ENCODE measurements at places on chromosomes 7 and 10.

GRCh38 chr7:25408012-25408687 is 179.9 kb upstream of the NPVF start:
- no peak for DNase-seq

- DNase-seq = no peak
These were observed 162.3 kb downstream of the SKIDA1 start for GRCh38 chr10:21363092-21363730.

GRCh38 chr10:100470367-100470766 is 7.6 kb downstream of the WNT8B start:
- no peak for DNase-seq

- DNase-seq = no peak
These were observed 214.6 kb upstream of the TMEM72 start for GRCh38 chr10:44696496-44696895.

- no peak for DNase-seq
These were observed 75.5 kb downstream of the DGKI start for GRCh38 chr7:137771273-137771672.

DNA sequence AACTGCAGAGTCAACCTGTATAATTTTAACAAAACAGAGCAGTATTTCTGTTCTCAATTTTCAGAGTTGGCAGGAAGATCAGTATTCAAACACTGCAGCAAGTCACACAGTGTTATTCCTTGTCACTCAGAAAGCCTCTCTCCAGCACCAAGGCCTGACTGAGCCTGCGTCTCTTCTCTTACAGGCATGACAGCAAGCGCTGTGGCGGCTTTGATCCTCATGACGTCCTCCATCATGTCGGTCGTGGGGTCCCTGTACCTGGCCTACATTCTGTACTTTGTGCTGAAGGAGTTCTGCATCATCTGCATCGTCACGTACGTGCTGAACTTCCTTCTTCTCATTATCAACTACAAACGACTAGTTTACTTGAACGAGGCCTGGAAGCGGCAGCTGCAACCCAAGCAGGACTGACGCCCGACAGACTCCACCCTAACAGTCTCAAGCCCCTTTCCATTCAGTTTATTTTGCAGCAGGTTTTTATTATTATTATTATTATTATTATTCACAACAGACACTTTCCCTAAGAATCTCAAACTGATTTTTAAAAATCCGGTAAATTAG is 28.0 kb downstream of the GUSB start:
- no peak for DNase-seq

GRCh38 chr7:82616059-82616728 is 172.6 kb upstream of the CACNA2D1 start:
- no peak for DNase-seq

DNA sequence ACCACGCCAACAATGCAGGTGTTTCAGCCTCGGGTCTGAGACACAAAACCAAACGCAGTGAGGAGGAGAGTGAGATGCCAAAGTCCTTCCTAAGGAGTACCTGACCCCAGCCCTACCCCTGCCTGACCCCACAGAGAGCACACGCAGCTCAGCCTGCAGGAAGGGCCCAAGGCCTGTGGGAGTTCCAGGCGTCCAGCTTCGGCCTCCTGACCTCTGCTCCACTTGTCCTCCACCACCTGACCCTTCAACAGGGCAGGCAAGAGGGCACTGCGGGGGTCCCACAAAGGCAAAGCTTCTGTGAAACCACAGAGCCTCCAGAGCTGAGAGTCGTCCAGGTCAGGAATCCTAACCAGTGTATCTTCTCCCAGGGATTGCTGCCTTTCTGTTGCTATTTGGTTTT is 122.0 kb upstream of the PPP2R2D start:
- DNase-seq = no peak

GRCh38 chr10:59007307-59008025 is 169.0 kb upstream of the PHYHIPL start:
- no peak for DNase-seq

DNA sequence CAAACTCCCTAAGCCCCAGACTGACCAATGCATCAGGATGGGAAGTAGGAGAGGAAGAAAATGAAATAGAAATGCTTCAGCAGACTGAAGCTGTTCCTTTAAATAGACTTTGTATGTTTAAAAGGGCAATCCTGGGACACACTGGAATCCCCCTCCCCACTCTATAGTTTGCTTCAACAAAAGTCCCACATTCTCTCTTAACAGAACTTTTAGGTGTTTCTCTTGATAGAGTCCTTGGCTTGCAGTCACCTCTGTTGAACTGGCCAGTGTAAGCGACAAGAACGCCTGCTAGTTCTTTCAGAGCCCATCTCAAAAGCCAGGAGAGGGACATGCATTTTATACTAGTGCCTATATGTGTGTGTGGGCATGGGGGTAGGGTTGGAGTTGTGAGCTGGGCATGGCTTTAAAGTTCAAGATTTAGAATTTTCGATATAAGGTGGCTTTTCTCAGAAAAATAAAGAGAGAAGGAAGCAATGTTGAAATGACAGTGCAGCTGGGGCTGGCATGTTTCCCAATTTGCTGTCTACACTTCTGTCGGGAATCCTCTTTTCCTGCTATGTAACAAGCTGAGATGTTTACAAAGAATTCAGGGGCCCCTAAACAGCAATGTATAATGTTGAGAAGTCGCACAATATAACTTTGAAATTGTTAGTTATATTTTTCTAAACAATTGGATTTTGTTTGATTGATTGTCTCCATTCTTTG is 2.1 kb downstream of the TBX20 start:
- DNase-seq = no peak

GRCh38 chr7:7693881-7694280 is 24.5 kb downstream of the RPA3 start:
- DNase-seq = no peak

GRCh38 chr10:43574001-43574892 is at the start of gene ZNF239:
Gene ZNF239 (minus strand): TSS chr10:43574616. CDS start chr10:43558079, 16,537 bp downstream.
- DNase-seq = peak; percentile 69

GRCh38 chr10:89699581-89700064 is 1.8 kb upstream of the KIF20B start:
- no peak for DNase-seq

GRCh38 chr10:81863771-81864170 is 11.2 kb upstream of the NRG3 start:
- no peak for DNase-seq

GRCh38 chr7:20133803-20134202 is 83.4 kb downstream of the MACC1 start:
- no peak for DNase-seq

DNA sequence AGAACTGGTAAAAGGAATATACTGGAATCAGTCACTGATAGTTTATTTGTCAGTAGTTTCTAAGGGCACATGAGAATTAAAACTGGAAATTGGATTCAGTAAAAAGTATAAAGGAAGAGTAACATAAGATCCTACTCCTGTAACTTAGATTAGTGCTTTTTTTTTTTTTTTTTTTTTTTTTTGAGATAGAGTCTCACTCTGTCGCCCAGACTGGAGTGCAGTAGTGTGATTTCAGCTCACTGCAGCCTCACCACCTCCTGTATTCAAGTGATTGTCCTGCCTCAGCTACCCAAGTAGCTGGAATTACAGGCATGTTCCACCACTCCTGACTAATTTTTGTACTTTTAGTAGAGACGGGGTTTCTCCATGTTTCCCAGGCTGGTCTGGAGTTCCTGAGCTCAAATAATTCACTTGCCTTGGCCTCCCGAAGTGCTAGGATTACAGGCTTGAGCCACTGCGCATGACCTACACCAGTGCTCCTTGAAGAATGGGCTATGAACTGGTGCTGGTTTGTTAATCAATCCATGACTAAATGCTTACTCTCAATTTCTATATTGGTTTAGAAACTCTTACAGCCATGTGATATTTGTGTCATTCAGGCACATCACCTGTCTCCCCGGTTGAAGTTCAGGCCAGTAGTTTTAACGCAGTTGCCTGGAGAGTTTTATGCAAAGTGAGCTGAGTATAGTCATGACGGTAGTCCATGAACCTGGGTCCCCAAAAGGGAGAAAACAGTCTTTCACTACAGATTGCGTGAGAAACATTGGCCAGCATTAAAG is 65.0 kb downstream of the ZEB1 start:
- no peak for DNase-seq

- DNase-seq = no peak
These were observed 213.2 kb upstream of the MDFIC start for GRCh38 chr7:114708646-114709045.

DNA sequence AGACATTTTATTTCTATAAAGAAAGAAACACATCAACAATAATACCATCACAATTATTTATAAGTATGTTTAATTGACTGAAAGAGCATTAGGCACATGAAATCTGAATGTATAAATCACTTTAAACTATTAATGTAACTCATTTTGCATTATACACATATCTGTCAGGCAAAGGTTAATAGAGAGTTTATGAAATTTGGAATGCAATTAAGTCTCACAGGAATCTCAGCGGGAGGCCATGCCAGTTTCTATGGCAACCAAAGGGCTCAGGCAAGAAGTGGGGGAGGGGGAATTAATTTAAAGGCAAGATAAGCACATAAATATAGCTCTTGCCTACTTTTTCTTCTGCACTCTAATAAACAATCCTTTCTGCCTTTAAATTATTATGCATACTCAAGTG is 152.6 kb downstream of the SLC16A9 start:
- DNase-seq = no peak

DNA sequence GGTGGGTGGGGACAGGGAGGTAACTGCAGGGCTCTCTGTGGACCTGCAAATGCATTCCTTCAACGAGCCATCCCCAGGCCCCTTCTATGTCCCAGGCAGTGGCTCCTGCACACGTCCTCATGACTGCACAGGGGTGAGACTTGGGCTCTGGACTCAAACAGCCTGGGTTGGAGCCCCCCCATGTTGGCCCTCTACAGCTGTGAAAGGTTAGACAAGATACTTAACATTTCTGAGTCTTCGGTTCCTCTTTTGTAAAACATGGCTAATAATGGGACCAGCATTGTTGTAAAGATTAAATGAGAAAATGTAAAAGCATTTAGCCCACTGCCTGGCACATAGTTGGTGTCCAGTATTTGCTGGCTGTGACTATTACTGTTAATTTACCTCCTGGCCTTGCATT is 41.8 kb downstream of the CHST3 start:
- DNase-seq = no peak

- no peak for DNase-seq
These were observed 295.0 kb downstream of the TCERG1L start for GRCh38 chr10:131016556-131016955.

DNA sequence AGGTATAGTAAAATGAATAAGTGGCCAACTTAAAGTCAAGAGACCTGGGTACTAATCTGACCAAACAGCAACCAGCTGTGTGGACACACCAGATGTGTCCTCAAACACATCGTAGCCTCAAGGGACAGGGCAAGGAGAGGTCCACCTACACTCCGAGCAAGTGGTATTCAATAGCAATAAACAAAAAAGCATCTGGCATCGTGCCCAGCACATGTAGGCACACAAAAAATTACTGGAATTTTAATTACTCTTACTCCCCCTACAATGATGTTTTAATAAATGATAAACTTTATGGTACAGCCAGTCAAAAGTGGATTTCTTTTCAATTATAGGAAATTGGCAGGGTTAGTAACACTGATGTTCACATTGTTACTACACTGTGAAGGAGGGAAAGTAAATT is 3.5 kb upstream of the RGS10 start:
- DNase-seq = no peak

- DNase-seq = no peak
These were observed 3.1 kb upstream of the SMNDC1 start for GRCh38 chr10:110307805-110308204.

- no peak for DNase-seq
These were observed 533.1 kb downstream of the KCNMA1 start for GRCh38 chr10:77104459-77104980.

GRCh38 chr7:99737726-99738125 is 2.7 kb upstream of the CYP3A7 start:
- no peak for DNase-seq

DNA sequence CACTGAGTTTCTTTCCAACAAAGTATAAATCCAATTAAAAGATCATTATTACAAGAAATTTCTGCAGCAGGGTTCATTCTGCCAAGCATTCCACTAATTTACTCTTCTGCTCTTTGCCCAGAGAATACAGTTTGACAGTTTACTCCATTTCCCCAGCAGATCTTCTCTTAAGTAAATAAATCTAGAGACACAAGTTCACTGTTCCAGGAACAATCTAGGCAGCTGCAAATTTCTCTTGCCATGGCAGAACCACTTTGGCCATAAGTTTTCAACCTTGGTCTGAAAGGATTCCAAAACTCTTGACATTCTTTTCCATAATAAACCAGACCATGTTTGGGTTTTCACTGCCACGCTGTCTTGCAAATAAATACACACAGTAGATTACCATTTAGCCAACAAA is 11.5 kb downstream of the RGS10 start:
- no peak for DNase-seq

DNA sequence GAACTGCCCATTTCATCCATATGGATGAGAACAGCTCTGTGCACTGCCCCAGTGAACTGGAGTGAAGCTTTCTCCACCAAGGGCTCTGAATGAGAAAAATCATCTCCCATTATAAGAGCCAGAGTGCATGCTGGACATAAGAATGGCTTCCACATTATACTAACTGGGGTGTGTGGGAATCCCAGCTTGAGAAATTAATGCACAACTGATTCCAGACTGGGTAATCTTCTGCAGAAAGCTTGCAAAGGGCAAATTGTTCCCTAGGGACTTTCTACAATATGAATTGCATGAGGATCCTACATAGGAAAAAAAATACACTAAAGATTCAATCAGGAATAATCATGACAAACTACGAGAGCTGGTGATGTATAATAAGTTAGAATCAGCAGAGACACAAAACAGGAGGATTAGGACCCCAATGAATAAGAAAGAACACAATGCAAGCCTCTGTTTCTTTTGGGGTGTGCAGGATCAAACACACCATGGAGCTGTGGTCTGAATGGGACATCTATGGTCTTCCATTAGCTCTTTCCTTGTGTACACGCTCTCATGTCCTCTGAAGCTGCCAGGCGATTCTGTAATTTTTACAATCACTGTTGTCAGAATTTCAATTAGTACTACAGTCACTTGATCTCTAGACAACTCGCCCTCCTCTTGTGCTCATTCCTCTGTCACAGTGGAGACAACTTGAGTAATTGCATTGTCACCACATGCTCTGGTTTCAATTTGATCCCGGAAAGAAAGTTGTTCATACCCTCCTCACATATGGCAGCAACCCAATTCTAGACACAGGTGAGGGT is 1327.4 kb downstream of the GATA3 start:
- DNase-seq = no peak

- no peak for DNase-seq
These were observed 259.9 kb downstream of the SKIDA1 start for GRCh38 chr10:21265622-21266021.

Data from stimulated activated CD8-positive, alpha-beta memory T cell treated with anti-CD3 and anti-CD28 coated beads, Interleukin-7, amount 100 ng/mL, for 1 hour (primary cell).